DMS53 (cell line): ENCODE measurements at places on chromosomes 7 and 10.

DNA sequence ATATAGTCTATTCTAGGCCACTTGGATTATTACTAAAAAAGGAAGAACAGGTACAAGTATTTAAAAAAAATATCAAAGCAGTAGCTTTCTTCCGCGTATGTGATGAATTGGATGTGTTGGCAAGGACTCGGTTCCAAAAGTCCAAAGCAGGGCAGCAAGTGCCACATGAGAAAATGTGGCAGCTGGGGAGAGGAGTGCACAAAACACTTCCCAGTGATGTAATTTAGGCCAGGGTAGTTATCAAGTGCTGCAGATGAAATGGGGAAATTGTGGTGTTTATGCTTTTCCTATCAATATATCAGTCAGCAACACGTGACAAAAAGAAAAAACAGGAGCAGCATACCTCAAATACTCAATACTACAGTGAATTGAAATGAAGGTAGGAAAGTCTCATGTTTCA lies 7.0 kb downstream of the RHOBTB1 start:
- no peak for DNase-seq

GRCh38 chr10:94131885-94132284 lies 138.2 kb downstream of the PLCE1 start:
- no peak for DNase-seq

DNA sequence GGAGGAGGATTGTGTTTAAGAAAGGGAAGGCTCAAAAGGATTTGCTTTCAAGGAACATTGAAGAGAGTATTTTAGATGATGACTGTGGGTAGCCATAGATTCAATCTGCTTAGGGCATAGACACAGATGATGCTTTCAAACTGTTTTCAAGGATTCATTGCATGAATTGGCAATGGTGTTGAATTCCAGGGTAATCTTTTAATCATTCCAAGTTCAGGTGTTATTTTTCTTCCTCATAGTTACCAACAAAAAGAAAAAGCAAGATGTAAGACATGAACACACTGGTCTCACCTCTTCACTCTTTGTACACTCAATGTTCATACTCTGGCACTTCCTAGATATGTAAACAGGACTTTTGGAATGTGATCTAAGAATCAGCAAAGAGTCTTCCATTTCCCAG lies 167.0 kb upstream of the RHOBTB1 start:
- DNase-seq = no peak

GRCh38 chr10:10676972-10677371 lies 340.7 kb upstream of the CELF2 start:
- no peak for DNase-seq

DNA sequence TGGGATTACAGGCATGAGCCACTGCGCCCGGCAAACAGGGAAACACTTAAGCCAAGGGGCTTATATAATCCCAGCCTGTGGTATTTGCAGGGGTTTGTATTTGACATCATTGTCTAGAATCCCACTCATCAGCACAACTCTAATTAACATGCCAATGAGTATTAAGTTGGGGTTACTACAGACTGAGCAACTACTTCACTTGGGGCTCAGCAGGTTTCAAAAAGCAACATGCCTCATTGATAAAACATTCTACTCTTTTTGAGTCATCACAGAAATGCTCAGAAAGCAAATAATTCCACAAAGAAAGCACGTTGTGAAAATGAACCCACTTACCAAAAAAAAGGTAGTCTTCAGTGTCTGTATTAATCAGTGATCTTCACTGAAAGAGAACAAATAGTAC lies 236.9 kb upstream of the CELF2 start:
- no peak for DNase-seq

DNA sequence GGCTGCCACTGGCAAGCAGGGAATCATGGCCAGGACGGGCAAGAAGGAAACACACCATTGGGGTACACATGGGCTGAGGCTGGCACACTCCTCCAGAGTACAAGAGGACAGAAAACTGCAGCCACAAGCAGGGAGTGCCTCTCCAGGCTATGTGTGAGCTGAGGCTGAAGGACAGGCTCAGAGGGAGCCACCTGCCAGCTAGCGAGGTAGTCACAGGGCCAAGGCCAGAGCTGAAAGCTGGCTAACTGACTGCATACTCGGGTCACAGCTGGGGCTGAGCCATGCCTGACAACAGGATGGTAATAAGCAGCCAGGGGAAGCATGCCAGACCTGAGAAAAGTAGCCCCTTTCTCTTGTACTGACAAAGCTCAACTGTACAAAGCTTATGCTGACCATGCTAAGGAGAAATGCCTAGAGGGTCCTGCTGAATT lies 52.0 kb downstream of the KIF5B start:
- no peak for DNase-seq

- DNase-seq = peak; percentile 41
Observed at GRCh38 chr10:78549140-78549935, 515.7 kb downstream of the RPS24 start.

- no peak for DNase-seq
Observed at GRCh38 chr10:128962182-128962581, 504.9 kb upstream of the MGMT start.

- DNase-seq = no peak
Observed at GRCh38 chr7:39356172-39356925, 209.9 kb upstream of the YAE1 start.

DNA sequence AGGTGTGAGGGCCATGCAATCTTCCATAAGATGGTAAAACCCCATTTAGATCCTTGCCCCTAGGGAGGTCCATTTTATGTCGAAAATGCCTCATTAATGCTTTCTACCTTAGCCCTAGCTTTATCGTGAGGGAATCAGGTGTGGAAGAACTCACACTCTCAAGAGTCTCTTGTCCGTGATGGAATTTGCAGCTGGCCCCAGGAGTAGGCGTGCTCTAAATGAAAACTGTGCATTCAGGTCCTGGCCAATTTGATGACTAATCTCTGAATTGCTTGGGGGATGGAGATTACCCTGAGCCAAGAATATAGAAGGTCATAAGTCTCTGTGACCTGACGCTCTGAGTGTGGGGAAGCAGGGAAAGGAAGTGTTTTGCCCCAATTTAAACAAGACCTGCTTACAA lies 6.6 kb downstream of the C10orf90 start:
- peak; percentile 35 for DNase-seq

- DNase-seq = no peak
Observed at GRCh38 chr10:97650726-97651125, 10.3 kb downstream of the PI4K2A start.

- no peak for DNase-seq
Observed at GRCh38 chr7:98120559-98120958, 13.9 kb downstream of the LMTK2 start.

GRCh38 chr7:118175740-118176139 lies 8.2 kb upstream of the LSM8 start:
- no peak for DNase-seq

- no peak for DNase-seq
Observed at GRCh38 chr7:158609313-158609974, 21.8 kb upstream of the PTPRN2 start.

DNA sequence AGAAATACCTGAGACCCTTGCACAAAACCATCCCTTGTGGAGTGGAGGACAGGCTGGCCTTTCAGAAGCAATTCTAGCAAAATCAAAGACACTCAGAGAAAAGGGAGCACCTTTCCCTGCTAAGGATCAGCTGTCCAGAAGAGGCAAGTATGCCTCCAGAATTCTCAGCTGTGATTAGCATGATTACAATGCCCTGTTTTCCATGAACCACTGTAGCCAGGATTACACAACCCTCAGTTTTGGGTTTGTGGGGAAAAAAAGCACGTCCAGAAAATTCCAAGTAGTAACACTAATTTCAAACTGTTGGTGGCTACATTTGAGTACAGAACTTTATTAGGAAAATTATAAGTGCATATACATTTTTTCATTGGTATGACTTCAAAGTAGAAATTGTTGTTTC lies 15.0 kb downstream of the CXCL12 start:
- DNase-seq = no peak

- no peak for DNase-seq
Observed at GRCh38 chr10:70683601-70683934, 11.3 kb downstream of the ADAMTS14 start.

DNA sequence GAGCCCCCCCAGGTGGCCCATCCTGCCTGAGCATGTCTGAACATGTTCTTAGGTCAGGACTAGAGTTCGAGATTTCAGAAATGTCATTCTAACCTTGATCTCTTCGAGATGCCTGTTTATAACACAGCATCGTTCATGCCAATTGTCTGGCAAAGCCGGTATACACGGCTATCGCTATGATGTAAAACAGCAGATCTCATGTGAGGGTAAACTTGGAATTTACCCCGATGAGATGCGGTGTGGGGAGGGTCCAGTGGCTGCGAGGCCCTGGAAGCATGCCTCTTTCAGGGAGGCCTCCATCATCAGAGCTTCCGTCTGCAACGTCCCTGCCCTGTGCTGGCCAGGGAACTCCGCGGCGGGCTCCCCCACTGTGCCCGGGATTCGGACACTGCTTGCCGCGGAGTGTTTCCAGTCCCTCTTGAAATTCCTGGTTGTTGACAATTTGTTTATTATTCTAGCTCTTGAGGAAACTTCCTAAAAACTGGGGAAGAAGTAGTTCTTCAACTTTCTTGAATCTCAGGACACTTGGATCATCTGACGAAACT lies 168.6 kb upstream of the RHEB start:
- no peak for DNase-seq

GRCh38 chr10:119025336-119025735 lies 4.2 kb upstream of the NANOS1 start:
- peak; percentile 81 for DNase-seq

- peak; percentile 93 for DNase-seq
Observed at GRCh38 chr10:3740157-3740871, 44.7 kb downstream of the KLF6 start.

DNA sequence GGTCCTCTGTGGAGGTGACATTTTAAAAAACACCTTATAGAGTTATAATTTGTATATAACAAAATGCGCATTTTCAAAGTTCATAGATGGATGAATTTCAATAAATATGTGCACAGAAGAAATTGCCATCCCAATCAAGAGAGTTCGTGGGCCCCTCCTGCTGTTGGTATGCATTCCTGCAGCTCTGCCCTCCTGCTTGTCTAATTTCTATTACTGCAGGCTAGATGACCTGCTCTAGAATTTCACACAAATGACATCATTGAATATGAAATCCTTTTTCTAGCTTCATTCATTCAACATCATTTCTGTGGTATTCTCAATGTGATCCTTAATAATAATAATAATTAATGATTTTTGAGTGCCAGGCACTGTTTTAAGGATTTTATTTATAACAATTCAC lies 348.2 kb downstream of the SDK1 start:
- DNase-seq = peak; percentile 5

DNA sequence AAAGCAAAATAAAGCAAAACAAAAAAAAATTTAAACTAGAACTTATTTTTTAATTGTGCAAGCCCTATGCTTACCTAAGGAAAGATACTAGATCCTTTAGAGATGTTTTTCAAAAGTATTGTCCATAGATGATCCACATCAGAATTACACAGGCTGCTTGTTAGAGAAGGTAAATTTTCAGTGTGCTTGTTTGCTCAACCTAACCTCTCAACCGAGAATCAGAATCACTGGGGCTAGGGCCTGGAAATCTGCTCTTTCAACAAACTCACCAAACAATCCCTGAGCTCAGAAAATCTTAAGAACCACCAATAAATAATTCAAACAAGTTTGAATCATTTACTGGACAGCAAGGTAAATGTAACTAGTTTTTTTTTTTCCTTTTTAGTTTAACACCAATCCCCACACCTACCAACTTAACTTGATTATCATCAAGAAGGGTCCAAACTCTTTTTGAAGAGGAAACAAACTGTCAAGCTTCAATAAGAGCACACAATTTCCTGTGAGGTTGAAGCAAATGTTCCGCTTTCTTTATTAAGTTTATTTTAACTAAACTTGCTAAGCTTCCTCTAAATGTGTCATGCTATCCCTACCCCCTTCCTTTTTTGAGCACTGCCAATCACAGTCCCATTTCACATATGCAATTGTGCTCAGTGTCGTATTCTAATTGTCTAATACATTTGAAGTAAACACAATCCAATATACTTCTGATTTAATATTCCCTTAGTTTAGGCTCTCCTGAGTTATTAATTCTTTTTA lies 7.4 kb upstream of the TSPAN33 start:
- DNase-seq = no peak

DNA sequence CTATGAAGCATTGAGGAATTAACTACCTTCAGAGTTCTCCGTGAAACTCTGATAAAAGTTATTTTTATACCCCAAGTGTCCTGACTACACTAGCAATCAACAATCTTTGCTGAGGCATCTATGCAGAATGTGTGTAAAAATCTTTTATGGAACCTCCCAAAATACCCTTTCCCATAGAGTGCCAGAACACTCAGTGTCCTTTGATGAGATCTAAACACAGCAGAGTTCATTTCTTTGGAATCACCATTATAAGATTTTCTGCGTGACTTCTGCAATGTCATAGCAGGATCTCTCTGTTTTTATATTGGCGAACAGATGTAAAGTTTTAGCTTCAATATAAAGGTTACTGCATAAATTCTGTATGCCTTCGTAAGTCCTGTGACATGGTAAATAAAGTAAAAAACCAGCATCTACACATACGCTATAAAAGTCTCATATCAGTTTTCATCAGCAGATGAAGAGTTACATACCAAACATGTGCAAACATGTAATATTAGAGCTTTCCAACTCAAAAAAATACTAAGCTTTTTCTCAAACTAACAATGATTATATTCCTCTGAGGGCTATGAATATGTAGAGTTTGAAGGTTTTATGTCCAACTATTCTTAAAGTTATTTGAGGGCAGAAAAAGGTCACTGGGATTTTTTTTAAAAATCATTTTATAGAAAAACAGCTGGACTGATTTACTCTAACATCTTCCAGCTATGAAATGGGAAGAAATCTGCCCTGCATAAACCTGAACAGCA lies 67.2 kb downstream of the SKIDA1 start:
- no peak for DNase-seq

DNA sequence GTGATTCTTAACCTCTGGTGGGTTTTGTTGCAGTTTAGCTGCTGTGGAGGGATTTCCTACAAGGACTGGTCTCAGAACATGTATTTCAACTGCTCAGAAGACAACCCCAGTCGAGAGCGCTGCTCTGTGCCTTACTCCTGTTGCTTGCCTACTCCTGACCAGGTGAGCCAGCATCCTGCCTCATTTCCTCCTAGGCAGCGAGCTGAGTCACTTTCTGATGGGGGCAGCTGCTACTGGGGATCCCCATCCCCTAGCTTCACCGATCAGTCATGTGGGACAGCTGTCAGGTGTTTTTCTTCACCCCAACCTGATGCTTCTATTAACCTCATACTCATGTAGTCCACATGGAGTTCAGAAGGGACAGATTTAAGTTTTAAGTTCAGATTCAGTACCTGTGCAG lies 21.7 kb upstream of the SMO start:
- DNase-seq = no peak

- no peak for DNase-seq
Observed at GRCh38 chr7:2947058-2947780, 96.4 kb downstream of the CARD11 start.

GRCh38 chr7:155840909-155841308 lies 28.6 kb upstream of the SHH start:
- DNase-seq = no peak

GRCh38 chr7:139739863-139740597 lies 37.8 kb downstream of the HIPK2 start:
- peak; percentile 60 for DNase-seq

GRCh38 chr10:97861097-97861750 lies 11.6 kb downstream of the GOLGA7B start:
- DNase-seq = peak; percentile 57

GRCh38 chr7:69431626-69432025 lies 166.6 kb upstream of the AUTS2 start:
- DNase-seq = no peak
